SK-N-MC (cell line): ENCODE measurements at places on chromosomes 4 and X.

DNA sequence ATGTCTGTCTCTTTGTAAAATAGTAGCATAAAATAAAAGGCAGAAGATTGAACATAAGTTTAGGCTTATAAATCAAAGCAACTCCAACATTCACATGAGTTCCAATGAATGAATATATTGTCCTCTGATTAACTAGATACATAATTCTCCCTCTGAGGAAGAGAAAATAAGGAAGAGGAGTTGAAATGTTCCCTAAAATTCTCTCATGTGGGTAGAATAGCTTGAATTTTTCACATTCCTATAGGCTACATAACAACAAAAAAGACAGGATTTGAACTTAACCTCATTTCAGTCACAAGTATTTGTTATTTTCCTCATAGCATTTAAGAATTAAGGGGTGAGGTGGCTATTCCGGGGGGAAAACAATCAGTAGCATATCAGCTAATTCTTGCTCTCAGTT is 462.4 kb upstream of the NDST4 start:
- no peak for DNase-seq

GRCh38 chr4:108783665-108784463 is 21.0 kb upstream of the ETNPPL start:
- DNase-seq = peak; percentile 12

DNA sequence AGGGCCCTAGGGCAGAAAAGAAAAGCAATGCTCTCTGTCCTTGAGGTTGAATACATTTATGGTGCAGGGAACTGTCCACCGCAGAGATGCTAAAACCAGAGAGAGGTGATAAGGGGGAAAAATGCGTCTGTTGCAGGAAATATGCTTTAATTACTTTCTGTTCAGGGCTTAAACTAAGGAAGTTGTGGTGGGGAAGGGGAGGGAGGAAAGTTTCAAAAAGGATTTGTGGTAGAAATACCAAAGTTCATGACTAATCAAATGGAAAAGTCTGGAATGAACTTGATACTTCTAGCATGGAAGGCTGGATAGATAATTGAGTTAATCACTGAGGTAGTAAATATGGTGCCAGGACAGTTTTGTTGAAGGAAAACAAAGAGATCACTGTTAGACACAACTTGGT is 99.0 kb downstream of the ASB9 start:
- DNase-seq = no peak

DNA sequence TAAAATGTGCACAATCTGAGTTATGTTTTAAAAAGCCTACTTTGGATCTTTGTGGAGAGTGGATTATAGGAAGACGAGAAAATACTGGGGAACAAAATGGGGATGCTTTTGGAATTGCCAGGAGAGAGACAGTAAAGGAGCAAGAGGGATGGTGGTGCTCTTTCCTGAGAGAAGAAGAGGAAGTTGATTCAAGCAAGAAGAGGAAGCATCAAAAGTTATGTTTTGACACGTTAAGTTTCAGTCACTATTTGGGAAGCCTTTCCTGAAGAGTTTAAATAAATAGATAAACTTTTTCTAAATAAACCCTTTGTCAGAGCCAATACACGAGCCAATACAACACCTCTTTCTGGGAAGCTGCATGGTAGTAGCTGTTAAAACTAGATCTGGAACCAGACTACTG is 394.1 kb downstream of the GALNTL6 start:
- DNase-seq = no peak

GRCh38 chrX:81377329-81377728 is 175.4 kb downstream of the SH3BGRL start:
- DNase-seq = no peak

- no peak for DNase-seq
These were observed 1.0 kb upstream of the EDA start for GRCh38 chrX:69614886-69615285.

DNA sequence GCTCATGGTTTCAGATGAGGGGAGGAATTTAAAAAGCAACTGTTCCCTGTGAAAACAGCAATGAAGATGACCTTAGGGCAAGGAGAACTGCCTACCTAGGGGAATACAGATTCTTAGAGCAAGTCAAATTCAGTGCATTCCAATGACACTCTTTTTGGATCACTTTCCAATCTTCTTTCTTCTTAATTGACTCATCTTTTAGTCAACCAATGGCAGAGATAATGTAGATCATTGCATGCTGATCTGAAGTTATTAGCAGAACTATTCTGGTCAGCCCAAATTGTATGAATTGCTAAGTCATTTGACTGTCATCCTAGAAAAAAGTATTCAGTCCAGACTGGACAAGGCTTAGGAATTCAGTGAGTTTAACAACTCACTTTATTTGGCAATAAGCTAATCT is 12.6 kb upstream of the NR3C2 start:
- no peak for DNase-seq

DNA sequence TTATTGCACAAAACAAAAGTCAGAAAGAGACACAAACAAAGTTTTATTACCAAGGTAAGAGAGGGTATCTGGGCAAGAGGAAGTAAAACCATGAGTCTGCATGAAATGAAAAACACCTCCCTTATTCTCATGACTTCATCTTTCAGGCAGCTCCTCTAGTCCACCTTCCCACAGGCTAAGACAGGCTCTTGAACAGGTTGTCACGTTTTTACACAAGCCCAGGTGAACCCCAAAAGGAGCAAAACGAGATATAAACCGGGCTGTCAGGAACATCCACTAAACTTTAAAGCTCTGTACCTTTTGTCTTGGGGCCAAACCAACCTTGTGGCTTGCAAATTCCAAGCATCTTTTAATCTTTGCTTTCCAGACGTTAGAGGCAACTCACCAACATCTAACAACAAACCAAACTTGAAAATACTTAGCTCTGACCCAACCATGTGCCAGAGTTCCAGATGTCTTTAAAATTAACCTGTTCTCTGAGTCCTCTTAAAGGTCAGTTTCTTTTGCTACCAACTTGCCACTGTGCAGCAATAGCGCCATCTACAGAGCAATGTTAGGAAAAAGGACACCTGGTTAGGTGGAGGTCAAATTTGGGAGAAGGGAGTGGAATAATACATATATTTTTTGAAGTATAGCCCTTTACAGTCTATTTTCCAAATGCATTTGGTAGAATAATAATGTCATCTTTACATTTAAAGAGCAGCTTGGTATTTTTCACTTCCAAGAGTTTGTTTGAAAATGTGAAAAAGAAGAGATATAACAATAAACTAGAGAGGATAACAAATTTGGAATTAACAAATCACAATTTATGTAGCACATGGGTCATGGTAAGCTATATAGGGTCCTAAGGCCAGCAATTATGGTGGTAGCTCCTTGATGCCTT is 73.1 kb downstream of the QRFPR start:
- DNase-seq = no peak

DNA sequence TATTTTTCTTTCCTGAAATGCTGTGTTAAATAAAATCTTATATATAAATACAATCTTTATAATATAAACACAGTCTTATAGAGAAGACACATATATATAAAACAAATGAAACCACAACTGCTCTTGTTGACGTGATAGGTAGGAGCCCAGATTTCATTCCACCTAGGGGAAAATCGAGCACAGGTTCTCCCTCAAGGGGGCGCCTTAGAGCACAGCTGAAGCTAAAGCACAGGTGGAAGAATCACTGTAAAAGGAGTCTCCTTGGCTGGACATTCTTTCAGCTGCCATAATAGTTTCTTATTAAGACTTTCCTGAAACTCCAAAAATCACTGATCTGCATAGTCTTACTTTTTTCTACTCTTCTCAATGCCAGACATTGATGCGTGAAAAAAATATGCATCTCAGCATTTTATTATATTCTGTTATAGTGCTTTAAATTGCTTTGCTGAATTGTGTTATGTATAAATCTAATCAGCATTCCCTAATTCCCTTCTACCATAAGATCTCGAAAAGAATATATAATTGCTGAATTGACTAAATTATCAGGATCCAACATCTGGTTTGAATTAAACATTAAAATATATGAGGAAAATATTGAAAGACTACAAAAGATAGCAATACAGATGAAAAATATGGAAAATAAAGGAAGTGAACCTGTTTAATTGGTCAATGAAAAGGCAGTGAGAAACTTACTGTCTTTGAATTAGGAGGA is 25.5 kb upstream of the RXFP1 start:
- peak; percentile 57 for DNase-seq

GRCh38 chr4:153438916-153439756 is 27.0 kb upstream of the TMEM131L start:
- no peak for DNase-seq

DNA sequence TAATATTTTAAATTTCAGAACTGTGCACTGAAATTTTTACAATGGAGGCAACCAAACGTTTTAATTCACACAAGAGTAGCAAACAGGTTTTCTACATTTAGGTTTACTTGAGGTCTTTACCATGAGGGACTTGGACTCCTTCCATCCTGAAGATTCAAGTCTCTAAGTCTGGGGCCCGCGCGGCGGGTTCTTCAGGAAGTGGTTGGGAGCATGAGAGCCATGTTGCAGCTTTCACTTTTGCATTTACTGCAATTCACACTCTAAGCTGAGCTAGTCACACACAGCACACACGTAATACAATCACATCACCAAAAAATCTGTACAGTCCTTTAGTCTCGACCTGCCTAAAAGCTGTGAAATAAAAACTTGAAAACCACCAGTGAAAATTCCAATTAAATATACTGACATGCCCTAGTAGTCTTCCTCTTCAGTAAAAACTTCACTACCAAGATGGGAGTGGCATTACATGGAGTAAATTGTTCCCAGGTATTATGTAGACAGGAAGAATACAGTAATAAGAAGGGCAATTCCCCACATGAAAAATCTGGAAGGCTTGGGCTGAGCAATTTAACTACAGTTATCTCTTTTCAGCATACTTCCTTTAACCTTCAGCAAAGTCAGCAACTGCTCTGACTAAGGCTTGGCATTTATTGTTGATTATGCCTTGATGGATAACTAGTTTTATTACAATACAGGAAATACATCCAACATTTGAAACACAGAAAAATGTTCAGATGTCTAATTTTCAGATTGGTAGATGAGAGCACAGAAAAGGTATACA is 571.1 kb upstream of the DIPK2B start:
- no peak for DNase-seq

- DNase-seq = no peak
These were observed 260.5 kb downstream of the IQCM start for GRCh38 chr4:149555146-149555545.

DNA sequence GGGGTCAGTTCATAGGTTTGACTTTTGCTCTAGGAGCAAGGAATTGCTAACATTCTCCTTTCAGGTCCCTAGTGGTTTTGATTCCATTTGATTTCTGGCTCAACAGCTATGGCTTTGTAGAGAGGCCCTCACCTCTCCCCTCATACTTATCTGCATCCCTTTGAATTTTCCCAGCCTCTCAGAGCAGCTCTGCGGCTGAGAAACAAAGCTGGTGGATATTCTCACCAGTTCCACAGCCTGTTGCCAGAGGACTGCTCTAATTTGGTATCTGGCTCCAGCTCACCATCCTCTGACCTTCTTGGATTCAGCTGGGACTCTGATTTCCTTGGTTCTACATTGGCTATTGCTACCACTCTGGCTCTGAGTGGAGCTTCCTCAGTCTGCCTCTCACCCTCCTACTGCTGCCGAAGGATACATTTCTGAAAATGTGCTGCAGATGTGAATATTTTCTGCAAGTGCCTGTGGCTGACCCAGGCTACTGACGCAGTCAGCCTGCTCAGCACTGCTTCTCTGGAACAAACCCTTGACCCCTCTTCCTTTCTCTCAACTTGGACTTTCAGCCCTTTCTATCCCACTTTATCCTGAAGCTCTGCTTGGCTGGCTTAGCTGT is 110.9 kb upstream of the ENPEP start:
- DNase-seq = no peak

DNA sequence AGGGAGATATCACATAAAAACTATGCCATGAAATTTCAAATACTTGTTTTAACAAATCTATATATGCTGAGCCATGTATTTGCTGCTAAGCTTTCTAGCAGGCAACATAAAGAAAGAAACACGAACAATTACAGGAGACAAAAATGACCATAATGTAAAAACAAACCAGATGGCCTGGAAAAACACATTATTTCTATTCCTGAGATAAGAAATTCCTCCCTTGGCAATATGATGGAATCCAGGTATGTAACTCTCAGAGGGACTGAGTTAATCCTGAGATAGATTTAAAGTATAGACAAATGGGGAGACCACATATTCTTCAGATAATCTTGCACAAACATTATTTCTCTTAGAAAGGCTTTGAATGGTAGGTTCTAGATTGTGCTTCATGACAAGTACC is 224.1 kb upstream of the MAB21L2 start:
- DNase-seq = no peak

DNA sequence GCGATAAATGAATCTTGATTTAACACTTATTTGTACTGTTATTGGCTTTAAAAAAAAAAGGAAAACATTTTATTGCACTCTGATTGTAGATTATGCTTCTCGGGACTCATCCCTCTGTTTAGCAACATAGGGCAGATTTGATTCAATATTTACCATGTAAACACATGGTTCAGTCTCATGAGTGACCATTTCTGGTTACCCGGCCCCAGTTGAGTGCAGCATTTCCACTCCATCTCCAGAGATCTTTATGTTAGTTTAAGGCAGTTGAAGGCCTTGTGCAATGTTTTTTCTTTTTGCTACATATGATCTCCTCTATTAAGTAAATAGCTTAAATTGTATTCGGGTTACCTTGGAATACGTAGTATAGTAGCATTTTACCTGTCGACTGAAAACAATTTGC is 143.3 kb upstream of the RPS6KA3 start:
- DNase-seq = no peak

GRCh38 chrX:151901826-151902225 is 10.9 kb upstream of the MAGEA4 start:
- DNase-seq = no peak

GRCh38 chr4:36280555-36280954 is 861 bp upstream of the DTHD1 start:
- no peak for DNase-seq

DNA sequence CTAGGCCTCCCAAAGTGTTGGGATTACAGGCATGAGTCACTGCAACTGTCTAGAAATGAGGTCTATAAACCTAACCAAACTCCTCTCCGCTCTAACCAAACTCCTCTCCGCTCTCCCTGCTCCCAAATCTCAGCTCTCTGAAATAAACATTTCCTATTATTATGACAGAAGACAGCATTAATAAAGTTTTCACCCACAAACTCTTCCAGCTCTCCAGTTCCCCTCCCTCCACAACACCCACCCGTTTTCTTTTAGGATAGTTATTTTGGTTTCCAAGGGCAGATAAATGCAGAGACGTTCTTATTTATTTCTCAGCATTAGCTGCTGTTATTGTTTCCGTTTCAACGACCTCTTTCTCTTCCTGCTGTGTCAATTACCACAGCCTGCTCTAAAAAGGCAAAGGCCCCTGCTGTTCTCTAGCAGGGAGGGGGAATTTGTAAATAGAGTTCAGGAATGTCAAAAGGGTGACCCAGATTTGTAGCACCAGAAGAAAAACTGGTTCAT is 13.3 kb upstream of the SCD5 start:
- peak; percentile 55 for DNase-seq

- no peak for DNase-seq
These were observed 83.4 kb downstream of the UCHL1 start for GRCh38 chr4:41339812-41340809.

GRCh38 chrX:132058975-132059374 is 35.9 kb downstream of the STK26 start:
- DNase-seq = no peak

GRCh38 chrX:72243472-72243871 is 4.6 kb upstream of the ERCC6L start:
- DNase-seq = peak; percentile 16
